ENCODE measurements at places on chromosomes 1 and 21. TPM values are rescaled to one million over a fixed set of nuclear protein-coding genes. Genes with fewer than 3 reads are reported as not detected.

LCE2B gene
- total RNA-seq = not detected

DNA sequence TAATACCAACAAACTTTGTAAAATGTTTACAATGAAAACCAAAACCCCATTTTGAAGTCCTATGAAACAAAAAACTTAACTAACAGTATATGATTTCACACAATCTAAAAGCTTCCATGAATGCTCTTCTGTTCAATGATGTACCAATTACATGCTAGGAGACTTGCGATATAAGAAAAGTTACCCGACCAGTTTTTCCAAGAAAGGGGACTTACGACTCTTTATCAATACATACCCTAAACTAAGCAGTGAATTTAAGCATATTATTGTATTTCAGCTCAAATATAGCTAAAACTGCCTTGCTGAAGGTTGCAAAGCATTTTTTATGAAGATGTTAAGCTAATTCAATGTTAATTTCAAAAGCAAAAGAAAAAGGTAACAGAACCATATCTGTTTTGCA is 15.6 kb downstream of the SSX2IP start:
- no peak for DNase-seq

DNA sequence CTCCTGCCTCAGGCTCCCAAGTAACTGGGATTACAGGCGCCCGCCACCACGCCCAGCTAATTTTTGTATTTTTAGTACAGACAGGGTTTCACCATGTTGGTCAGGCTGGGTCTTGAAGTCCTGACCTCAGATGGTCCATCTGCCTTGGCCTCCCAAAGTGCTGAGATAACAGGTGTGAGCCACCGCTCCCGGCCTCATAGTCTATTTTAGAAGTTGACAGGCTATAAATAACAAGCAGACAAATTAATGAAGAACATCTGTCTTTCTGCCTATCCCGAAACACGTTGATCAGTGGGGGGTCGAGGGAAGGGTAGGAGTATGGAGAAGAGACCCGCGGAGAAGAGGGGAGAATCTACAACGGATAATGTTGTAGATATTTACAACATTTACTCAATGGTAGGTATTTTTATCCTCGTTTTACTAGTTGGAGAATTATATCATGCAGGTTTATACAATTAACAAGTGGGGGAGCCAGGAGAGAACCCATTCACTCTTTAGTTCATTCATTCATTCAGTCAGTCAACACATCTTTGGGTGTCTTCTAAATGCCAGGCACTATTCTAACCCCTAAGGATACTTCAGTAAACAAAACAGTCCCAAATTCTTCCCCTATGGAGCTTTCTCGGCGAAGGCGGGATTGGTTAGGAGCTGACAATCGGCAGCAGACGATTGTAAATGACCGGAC is 497 bp upstream of the IFNAR2 start:
- DNase-seq = no peak

DNA sequence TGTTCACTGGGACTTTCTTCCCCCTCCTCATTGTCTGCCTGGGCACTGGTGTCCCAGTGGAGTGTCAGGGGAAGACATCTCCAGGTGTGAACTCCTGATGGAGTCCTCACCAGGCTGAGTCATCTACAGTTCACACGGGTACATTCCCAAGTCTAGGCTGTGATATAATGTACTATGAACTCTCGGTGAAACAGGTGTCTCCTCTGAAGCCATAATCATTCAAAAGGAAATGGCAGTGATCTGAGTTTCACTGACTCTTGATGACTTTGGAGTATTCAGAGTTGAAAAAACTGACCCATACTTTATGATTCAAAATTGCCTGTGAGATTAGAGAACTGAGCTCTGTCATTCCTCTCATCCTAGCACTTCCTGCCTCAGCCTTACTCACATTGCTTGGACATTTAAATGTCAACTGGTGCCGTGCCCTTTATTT is 9.1 kb downstream of the LAMC2 start:
- DNase-seq = no peak

- DNase-seq = peak; percentile 86
These were observed 705 bp upstream of the SLC50A1 start for GRCh38 chr1:155134880-155135414.

PYHIN1 gene
- not detected for total RNA-seq

DNA sequence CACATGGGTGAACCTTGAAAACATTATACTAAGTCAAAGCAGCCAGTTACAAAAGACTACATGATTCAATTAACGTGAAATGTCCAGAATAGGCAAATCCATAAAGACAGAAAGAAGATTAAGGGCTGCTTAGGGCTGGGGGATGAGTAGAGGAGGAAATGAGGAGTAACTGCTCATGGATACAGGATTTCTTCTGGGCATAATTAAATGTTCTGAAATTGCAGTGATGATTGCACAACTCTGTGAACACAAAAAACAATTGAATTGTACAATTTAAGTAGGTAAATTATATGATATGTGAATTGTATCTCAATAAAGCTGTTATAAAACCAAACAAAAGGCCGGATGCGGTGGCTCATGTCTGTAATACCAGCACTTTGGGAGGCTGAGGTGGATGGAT is 52.2 kb downstream of the RERE start:
- DNase-seq = no peak

B4GALT3 gene
- total RNA-seq = 18.2 TPM

DNA sequence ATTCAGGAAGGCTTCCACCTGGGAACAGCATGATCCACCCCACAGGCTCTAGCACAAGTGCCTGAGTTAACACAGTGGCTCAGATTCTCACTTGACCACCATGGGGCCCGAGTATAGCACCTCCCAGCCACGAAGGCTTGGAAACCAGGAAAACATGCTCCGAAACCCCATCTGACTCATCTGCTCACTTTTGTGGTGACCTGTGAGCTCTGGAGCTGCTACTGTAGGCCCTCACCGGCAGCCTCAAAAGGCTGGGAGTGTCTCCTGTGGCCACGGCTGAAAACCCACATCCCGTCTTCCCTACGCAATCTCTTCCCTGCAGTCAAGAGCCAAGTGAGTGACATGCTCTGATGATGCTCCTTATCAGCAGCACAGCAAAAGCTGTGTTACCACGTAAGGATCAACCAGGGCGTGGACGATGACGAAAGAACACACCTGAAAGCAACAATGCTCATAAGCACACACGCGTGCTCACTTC is 81.4 kb downstream of the TGFBR3 start:
- DNase-seq = no peak

GRCh38 chr1:225845571-225846259 is 35.8 kb downstream of the EPHX1 start:
- DNase-seq = peak; percentile 77

DNA sequence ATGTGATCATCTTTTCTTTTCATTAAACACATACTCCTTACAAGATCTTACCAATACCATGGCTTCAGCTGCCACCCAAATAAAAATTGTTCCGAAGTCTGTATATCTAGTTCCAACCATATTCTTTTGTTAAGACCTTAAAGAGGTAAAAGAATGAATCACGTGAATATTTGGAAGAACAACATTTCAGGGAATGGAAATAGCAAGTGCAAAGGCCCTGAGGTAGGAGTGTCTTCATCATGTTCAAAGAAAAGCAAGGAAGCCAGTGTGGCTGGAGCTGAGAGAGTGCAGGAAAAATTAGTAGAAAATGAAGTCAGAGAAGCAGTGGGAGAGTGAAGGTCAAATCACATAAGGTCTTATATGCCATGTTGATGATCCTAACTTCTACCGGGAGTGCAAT is 50.9 kb downstream of the SLAMF6 start:
- DNase-seq = no peak

FMOD gene
- total RNA-seq = 8.5 TPM

- DNase-seq = no peak
These were observed 455.1 kb upstream of the VAMP3 start for GRCh38 chr1:7315946-7316345.

MRPS14 gene
- total RNA-seq = 22.7 TPM

DNA sequence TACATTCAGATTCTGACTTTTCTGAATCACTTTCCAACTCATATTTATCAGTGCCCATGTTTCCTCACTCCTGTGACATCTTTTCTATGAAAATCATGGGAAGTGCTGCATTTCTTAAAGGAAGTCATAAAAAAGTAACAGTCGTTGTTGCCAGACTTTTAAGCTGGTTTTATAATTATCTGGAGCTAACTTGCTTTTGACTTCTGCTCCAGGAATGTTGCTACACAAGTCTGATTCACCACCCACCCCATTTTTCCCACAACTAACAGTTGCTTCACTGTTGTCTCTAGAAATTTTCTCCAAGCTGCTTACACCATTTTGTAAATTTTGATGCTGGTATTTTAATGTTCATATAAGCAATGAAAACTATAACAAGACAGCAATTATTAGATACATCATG is 12.2 kb downstream of the FCRLB start:
- no peak for DNase-seq

DNA sequence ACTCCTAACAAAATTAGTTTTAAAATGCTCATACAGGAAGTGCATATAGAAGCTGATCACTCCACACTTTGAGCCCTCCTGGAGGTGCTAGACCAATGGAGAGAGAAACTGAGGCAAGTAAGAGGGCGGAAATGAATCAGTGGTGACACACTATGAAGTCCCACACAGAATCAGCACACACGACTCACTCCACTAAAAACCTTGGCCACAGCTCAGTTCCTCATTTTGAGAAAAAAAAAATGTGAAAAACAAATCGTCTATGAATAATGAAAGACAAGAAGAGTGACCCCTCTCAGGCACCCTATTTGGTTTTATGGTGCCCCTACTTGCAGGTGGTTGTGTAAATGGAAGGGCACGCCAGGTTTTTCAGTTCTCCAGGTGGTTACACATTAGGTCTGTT is 675.1 kb upstream of the BRINP3 start:
- no peak for DNase-seq

DNA sequence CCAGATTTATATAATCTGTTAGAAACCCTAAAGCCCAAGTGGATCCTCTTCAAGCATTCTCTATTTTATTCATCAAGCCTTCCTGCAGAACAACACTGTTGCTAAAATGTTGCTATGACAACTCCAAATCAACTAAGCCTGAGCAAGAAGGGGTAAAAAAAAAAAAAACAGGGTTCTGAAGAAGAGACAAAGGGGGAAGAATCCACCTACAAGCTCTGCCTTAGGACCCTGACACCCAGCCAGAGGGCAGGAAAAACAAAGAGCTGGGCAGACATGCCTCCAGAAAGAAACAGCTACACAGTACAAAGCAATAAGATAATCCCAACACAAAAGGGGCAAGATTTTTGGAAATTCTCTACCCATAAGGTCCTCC is 1.3 kb downstream of the USF1 start:
- no peak for DNase-seq

OR2T11 gene
- total RNA-seq = not detected

DNA sequence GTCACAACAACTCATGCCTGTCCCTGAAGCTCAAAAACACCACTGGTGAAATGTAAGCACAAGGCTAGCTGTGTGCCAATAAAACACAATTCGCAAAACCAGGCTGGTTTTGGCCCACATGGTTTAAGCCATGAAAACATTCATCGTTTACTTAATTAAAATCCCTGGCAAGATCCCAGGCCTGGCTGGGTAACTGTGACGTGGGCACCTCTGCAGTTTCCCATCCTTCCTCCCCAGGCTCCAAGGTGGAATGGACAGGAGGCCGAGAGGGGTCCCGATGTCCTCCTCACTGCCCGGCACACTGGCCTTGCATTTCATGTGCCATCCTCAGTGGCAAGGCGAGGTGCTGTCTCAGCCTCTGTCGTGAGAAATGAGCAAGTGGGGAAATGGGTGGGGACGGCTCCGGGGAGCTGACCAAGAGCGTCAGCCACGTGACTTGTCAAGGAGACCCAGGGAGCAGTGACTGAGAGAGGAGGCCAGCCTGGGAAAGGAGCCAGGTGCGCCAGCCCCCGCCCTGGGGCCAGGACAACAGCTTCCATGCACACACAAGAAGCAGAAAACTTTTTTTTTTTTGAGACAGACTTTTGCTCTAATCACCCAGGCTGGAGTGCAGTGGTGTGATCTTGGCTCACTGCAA is 153.1 kb upstream of the RAB4A start:
- peak; percentile 38 for DNase-seq

HAO2 gene
- total RNA-seq = not detected

DNA sequence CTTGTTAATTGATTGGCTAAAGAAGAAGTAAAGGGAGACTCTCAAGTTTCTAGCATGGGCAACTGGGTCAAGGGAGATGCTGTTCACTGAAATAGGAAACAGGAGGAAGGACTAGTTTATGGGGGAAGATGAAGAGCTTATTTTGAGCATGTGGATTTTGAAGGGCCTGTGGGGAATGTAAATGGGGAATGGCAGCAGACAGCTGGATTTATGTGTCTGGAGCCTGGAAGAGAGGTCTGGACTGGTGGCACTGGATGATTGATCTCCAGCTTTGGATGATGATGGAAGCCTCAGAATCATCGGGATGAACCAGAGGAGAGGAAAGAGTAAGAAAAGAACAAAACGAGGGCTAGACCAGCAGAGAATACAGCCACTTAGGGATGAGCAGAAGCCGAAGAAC is 54.9 kb upstream of the ENAH start:
- DNase-seq = no peak

- DNase-seq = no peak
These were observed 85.2 kb downstream of the LACTBL1 start for GRCh38 chr1:22887491-22887890.

GRCh38 chr1:218967836-218968235 is 205.8 kb upstream of the LYPLAL1 start:
- no peak for DNase-seq

DNA sequence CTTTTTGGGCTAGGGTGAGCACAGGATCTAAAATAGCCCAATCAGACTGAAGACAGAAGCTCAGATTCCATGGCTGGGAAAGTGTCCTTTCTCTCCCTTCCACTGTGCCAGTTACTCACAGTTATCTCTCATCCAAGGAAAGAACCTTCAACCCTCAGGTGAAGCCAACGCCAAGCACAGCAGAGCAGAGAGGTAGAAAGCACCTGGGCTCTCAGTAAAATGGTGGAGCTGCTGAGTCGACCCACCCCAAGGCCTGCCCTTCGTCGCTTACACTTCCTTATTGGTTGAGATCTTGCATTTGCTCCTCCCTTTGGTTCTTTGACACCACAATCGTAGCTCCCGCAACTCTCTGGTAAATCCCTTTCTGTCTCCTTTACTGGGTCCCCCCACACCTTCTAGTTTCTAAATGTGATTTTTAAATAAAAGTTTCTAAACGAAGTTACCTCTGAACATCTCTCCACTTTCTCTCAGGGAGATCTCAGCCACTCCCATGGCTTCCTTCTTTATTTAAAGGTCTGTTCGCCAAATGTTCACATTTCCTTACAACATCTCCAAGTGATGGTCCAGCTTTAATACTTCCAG is 27.5 kb upstream of the SLC30A1 start:
- no peak for DNase-seq

GRCh38 chr1:18641005-18641941 is 10.6 kb downstream of the PAX7 start:
- no peak for DNase-seq

C4BPA gene
- not detected for total RNA-seq

- DNase-seq = no peak
These were observed 62.2 kb downstream of the ZNF684 start for GRCh38 chr1:40593449-40594186.

- DNase-seq = no peak
These were observed 3.7 kb downstream of the ATP1B1 start for GRCh38 chr1:169110236-169110635.

CTH gene
- 3.9 TPM for total RNA-seq

ANGPTL1 gene
- total RNA-seq = 7.9 TPM

IRF6 gene
- 99.4 TPM for total RNA-seq

Measured in heart left ventricle (tissue), 16 donors.